Left ventricle myocardium inferior (tissue), 1 donor: ENCODE measurements at places on chromosomes 5 and 9. TPM values are rescaled to one million over a fixed set of nuclear protein-coding genes. Genes with fewer than 3 reads are reported as not detected.

EDIL3 gene
- 3.5 TPM for total RNA-seq

FYB1 gene
- 4.9 TPM for total RNA-seq

GAS1 gene
- total RNA-seq = 11.0 TPM

CXCL14 gene
- 0.49 TPM for total RNA-seq

GABRP gene
- total RNA-seq = 0.49 TPM

RAD23B gene
- 104 TPM for total RNA-seq

ZNF300 gene
- total RNA-seq = 1.1 TPM

FASTKD3 gene
- total RNA-seq = 5.8 TPM

FOXI1 gene
- total RNA-seq = not detected

SPATA31A3 gene
- not detected for total RNA-seq

INSL4 gene
- not detected for total RNA-seq

PIP5KL1 gene
- 0.85 TPM for total RNA-seq

SUSD3 gene
- 0.60 TPM for total RNA-seq

EQTN gene
- not detected for total RNA-seq

NR5A1 gene
- not detected for total RNA-seq

CERCAM gene
- 8.5 TPM for total RNA-seq

ARL14EPL gene
- total RNA-seq = not detected

CDO1 gene
- 6.8 TPM for total RNA-seq

SH3GL2 gene
- total RNA-seq = 7.3 TPM

IGFBPL1 gene
- total RNA-seq = not detected

PRSS3 gene
- total RNA-seq = not detected

FBP2 gene
- total RNA-seq = 0.33 TPM

HAND1 gene
- total RNA-seq = 26.2 TPM

C5orf24 gene
- 24.9 TPM for total RNA-seq

NIPAL4 gene
- total RNA-seq = not detected

NSA2 gene
- total RNA-seq = 44.1 TPM

RANBP17 gene
- total RNA-seq = 6.5 TPM

PTRH1 gene
- total RNA-seq = 13.9 TPM

SLC23A1 gene
- total RNA-seq = not detected

NIM1K gene
- total RNA-seq = 0.25 TPM

TAF11L12 gene
- not detected for total RNA-seq

ISL1 gene
- total RNA-seq = not detected

LCN2 gene
- total RNA-seq = not detected

ANKRD31 gene
- 0.11 TPM for total RNA-seq

MED7 gene
- 10.3 TPM for total RNA-seq
